ENCODE measurements at places on chromosomes 16 and 17.

GRCh38 chr17:70368011-70368410 lies 198.7 kb downstream of the KCNJ2 start:
- DNase-seq = no peak

- no peak for DNase-seq
These were observed 9.5 kb upstream of the KSR1 start for GRCh38 chr17:27446569-27447301.

DNA sequence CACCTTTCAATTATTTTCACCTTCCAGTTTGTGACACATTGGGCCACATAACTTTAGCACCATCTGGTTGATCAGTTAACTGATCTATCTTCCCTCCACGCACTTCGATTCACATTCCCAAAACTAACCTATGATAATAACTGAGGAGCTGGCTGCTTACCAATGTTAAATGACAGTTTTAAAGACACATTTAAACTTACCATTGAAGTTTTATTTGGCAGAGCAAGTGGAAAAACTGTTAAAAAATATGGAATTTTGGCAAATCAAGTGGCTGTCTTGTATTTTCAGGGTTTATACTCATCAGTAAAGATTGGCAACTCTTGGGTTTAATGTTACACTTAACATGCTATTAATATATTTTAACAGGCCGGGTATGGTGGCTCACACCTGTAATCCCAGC lies 5.4 kb upstream of the APOH start:
- DNase-seq = no peak

DNA sequence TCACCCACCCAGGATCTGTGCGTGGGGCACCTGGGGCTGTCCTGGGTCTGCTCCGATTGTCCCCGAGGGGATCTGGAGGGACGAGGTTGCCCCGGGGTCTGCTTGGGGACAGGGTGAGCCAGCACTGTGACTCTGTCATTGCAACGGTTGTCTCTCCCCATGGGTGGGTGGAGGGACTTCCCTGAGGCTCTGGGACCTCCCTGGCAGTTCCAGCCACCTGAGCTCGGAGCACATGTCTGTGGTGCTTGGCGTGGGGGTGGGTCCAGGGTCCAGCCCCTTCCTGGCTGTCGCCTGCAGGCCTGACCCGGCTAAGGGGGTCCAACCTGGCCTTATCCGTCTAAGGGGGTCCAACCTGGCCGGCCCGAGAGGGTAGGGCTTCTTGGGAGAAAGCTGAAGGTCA lies 8.5 kb upstream of the CBFA2T3 start:
- DNase-seq = no peak

GRCh38 chr17:35889818-35890773 lies 9.9 kb upstream of the CCL5 start:
- no peak for DNase-seq

DNA sequence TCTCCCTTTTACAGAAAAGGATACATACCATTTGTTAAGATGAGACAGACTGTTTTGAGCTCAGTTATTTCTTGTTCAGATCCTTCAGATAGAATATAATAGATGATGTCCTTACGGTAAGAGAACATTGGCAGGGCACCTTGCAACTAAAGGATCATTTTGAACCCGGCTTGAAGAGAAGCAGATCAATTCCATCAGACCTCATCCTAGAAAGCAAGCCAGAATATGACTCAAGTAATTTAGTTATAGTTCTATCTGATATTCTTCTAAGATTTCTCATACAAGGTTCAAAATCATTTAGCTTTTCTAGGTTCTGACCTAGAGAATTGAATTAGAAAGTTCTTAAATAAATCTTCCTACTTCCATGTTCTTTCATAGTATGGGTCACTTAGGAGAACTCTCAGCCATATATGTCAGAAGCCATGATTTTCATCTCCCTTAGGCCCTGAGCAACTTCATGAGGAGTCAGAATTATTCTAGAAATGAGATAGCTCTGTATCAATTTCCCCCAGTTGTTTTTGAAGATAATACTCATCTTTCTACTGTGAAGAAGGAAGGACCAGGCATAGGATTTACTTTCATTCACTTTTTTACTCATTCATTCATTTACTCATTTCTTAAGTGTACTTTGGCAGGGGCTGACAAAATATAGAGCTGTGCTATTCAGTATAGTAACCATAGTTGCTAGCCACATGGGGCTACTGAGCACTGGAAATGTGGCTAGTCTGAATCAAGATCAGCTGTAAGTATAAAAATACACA lies 2.5 kb upstream of the CMTM1 start:
- no peak for DNase-seq
